ENCODE measurements at places on chromosomes 7 and 10.

- DNase-seq, result no peak
These were observed 13.0 kb downstream of the NRP1 start for GRCh38 chr10:33321516-33321915.

DNA sequence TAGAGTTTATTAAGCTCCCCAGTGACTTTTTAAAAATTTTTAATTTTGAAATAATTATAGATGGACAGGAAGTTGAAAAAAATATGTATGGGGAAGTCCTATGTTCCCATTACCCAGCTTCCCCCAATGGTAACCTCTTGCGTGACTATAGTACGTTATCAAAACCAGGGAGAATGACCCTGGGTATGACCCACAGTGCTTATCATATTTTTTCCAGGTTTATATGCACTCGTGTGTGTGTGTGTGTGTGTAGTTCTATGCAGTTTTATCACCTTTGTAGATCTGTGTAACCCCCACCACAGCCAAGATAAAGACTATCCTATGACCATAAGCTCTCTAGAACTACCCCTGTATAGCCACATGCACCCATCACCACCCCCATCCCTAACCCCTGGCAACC, 72.8 kb downstream of the TBXAS1 start:
- no peak for DNase-seq

DNA sequence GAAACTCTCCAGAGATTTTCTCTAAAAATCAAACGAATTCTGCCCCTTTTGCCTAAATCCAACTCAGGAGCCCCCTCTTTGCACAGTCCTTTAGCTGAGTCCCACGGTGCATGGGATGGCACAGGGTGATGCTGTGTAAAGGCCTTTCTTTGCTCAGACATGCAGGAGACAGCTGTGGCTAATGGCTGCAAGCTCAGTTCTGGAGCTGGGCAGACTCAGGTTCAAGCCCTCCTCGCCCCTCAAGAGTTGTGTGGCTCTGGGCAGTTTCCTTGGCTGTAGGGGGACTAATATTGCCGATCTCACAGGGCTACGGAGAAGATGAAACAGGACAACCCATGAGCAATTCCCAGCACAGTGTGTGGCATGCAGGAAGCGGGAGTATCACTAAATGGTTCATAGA, 42.6 kb downstream of the CLEC2L start:
- no peak for DNase-seq

DNA sequence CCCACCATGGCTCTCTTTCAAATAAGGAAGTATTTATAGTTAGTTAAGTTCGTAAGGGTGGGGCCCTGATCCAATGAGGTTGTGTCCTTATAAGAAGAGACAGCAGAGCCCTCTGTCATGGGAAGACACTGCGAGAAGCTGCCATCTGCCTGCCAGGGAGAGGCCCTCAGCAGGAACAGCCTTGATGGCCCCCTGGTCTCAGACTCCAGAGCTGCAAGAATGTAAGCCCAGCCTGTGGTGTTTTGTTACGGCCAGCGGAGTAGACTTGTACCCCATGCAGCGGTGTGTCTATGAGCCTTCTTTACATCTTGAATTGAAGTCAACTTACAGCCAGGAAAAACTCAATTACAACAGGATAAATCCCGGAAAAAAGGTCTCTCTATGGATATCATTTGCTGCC, 14.3 kb upstream of the LARP4B start:
- DNase-seq, result no peak

- DNase-seq, result no peak
These were observed 100.6 kb downstream of the OAT start for GRCh38 chr10:124318076-124318475.

DNA sequence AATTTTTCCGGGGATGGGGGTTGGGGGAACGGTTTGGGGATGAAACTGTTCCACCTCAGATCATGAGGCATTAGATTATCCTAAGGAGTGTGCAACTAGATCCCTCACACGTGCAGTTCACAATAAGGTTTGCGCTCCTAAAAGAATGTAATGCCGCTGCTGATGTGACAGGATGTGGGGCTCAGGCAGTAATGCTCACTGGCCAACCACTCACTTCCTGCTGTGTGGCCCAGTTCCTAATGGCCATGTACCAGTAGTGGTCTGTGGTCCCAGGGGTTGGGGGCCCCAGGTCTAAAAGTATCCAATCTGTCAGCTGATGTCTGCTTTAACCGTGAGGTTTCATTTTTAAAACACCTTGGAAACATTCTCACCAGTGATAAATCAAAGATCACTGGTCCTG, 2.2 kb downstream of the STN1 start:
- no peak for DNase-seq

DNA sequence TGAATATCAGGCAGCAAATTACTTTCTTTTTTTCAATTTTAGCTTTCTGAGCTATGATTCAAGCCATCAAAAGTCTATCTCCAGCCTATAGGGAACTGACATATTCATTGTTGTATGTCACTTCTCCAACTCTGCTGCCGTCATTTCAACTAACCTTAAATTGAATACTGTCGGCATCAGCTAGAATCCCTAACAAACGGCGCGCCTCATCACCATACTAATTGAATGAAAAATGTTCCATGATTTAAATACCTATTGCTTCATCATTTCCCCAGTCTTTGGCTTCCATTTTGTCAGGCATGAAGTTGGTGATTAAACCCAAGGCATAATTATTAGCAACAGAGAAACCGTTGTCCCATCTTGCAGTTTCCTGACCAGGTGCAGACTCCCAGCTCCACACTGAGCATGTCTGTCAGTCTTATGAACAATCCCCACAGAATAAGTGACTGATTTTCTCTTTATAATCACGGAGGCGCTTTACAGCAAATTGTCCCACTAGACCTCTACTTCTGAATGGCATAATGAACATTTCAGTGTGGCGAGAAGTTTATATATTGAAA, 83.5 kb upstream of the NPY start:
- DNase-seq, result no peak

- DNase-seq, result no peak
These were observed 12.1 kb downstream of the SKIDA1 start for GRCh38 chr10:21513405-21513788.

- no peak for DNase-seq
These were observed 334.0 kb upstream of the LRRTM3 start for GRCh38 chr10:66591865-66592264.

DNA sequence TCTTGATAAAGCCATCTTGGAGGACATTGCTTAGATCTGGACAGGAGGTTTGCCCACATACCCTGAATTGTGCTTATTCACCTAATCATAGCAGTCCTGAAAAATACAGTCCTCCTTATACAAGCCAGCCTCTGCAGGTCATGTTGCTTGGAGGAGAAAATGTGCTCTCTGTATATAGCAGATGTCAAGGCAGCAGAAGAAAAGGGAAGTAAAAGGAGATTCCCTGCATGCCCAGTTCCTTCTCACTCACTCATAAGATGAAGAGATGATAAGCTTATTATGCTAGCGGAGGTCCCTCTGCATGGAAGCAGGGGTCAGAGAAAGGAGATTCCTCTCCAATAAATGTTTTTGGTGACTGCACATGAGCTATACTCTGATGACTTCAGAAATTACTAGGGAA, 458.8 kb upstream of the ZMIZ1 start:
- DNase-seq, result no peak

DNA sequence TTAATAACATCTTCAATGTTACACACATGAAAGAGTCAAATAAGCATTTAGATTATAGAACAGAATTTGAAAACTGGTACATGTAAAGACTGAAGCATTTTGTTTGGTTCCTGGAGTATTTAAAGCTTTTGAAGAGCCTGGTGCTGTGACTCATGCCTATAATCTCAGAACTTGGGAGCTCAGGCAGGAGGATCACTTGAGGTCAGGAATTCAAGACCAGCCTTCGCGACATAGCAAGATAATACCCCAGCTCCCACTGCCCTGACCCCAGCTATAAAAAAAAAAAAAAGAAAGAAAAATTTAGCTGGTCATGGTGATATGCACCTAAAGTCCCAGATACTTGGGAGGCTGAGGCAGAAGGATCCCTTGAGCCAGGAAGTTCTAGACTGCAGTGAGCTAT, 87.8 kb downstream of the HDAC9 start:
- DNase-seq, result no peak

GRCh38 chr10:12549297-12549696, 199.9 kb downstream of the CAMK1D start:
- no peak for DNase-seq

DNA sequence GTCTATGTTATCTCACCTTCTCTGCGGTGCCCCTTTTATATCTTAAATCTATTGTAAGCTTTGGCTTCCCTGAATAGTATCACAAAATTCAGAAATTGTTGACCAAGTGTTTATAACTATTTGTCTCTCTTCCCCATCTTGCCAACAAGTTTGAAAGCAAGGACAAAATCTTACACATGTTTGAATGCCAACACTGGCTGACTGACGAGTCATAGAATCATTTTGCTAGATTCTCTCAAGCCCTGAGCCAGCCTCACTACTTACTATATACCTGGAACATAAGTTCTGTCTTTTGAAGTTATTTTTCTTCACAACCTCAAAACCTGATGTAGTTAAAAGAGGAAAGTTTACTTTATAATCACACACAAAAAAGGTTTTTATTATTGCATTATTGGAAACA, 700.7 kb downstream of the PHTF2 start:
- no peak for DNase-seq

DNA sequence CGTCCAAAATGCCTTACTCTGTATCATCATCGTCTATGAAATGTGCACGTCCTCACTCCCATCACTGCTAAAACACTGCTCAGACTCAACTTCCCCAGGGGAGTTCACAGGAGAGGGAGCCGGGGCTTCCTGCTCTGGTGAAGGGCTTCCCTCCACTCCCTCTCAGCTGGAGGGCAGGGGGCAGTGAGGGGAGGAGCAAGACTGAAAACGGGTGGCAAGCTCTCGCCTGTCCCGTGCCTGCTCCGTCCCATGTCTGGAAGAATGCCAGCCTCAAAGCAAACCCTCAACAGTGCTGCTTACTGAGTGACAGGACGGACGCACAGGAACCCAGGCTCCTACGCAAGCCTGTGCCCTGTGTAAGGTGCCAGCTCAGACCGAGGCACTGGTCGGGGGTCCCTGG, 25.1 kb downstream of the PRKAG2 start:
- DNase-seq, result no peak

DNA sequence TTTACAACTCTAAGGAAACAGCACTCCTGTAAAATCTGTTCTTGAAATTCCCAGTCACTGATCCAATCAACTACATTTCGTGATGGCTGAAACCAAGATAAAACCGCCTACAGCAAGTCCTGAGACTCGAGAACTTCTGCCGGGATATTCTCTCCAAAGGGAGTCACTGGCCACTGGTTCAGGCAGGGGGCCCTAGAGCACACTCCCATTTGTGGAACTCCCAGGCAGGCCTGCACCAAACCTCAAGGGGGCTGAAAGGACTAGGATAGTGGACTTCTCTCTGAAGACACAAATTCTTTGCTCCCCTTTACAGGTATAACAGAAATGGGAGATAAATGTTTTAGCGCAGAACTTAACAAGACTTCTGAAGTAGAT, 16.3 kb downstream of the CYTH3 start:
- DNase-seq, result no peak

DNA sequence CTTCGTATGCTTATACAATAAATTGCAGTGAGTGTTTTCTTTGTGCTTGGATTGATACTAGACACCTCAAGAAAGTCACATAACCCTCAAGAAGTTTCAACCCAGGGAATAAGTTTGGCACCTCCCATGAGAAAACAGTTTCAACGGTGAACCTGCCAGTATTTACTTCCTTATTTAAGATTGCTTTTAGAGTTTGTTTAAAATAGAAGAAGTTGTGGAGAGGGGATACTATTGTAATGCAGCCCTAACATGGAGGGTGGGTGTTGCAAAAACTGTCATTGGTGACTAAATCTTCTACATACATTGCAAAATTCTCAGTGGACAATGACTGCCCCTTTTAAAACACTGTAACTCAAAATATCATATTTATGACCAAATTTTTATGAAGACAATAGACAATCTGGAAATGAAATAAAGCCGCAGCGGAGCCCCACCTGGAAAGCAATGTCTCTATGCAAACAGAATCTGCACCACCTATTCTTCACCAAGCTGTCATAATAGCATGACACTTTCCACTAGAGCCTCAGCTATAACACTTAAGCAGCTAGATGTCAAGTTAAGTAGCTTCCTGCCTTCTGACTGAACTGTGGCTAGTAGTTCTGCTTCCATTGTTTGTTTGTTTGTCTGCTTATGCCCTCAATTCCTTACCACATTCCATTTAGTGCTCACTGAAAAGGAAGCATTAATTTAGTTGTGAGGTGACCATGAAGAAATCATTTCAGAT, 98.2 kb downstream of the MDFIC start:
- no peak for DNase-seq

DNA sequence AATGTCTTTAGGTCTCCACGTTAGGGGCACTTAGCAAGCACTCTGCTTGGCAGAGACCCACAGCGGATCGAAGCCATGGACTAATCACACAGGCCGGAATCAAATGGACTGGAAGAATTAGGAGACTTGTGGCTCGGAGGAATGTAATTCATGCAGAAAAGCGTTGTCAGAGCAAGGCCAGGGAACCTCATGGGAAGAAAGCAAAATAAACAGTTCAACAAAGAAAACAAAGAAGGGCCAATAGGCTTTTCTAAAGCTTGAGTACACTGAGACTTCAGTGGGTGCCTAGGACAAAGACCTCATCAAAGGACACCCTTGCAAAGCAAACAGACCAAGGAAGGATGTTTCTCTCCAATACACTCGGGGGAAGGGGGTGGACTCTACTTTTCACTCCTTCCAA, 171.1 kb downstream of the GLI3 start:
- DNase-seq, result no peak

GRCh38 chr7:27462575-27463270, 200.0 kb downstream of the HIBADH start:
- DNase-seq, result no peak

DNA sequence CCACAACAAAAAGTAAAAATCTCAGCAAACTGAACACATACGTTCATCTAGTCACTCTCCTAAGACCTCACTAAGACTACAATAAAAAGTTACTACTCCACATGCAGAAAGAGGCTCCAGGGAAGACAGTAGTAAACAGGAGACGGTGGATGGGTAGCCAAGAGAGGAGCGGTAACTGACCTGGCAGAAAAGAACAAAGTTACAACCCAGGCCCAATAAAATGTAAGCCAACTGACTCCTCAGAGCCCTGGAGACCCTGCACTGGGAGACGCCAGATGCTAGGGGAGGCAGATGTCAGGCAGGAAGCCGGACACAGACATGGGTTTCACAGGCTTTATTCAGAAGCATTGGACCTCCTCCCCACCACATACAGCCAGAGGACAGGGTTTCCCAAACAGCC, 181.1 kb upstream of the NFE2L3 start:
- no peak for DNase-seq

GRCh38 chr7:42494736-42495135, 257.7 kb upstream of the GLI3 start:
- DNase-seq, result no peak

DNA sequence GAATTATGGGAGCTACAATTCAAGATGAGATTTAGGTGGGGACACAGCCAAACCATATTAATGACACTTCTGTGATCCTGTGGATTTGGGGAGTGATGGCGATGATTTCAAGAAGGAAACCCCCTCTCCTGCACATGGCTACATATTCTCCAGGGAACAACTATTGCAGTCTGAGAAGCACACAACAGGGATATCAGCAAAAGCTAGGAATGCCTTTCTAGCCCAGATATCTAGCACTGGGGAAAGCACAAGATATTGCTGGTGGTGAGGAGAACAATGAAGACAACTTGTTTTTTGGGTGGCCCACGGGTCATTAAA, 24.3 kb downstream of the EPDR1 start:
- no peak for DNase-seq

All from NCI-H2029 treated with DMSO at 0.1 percent for 48 hours (cell line).